ENCODE measurements at places on chromosomes 11 and 22. TPM values are rescaled to one million over a fixed set of nuclear protein-coding genes. Genes with fewer than 3 reads are reported as not detected.

Gene APOC3
- not detected for total RNA-seq

Gene P2RY2
- not detected for total RNA-seq

Gene DNHD1
- 8.0 TPM for total RNA-seq

Gene MMP8
- total RNA-seq = not detected

Gene DBX1
- not detected for total RNA-seq

Gene ARHGAP42
- 0.09 TPM for total RNA-seq

Gene ZNF202
- 16.6 TPM for total RNA-seq

Gene SNX32
- total RNA-seq = 2.0 TPM

Gene KBTBD3
- total RNA-seq = 5.0 TPM

Gene B3GAT1
- 0.35 TPM for total RNA-seq

Gene RFPL2
- not detected for total RNA-seq

Gene NCAM1
- total RNA-seq = not detected

Measured in CD8-positive, alpha-beta memory T cell (primary cell).